ENCODE measurements at places on chromosomes 5 and 9.

GRCh38 chr9:131500939-131501541, 1.7 kb upstream of the POMT1 start:
- no peak for DNase-seq

- no peak for DNase-seq
Observed at GRCh38 chr9:3480353-3480655, 45.5 kb downstream of the RFX3 start.

DNA sequence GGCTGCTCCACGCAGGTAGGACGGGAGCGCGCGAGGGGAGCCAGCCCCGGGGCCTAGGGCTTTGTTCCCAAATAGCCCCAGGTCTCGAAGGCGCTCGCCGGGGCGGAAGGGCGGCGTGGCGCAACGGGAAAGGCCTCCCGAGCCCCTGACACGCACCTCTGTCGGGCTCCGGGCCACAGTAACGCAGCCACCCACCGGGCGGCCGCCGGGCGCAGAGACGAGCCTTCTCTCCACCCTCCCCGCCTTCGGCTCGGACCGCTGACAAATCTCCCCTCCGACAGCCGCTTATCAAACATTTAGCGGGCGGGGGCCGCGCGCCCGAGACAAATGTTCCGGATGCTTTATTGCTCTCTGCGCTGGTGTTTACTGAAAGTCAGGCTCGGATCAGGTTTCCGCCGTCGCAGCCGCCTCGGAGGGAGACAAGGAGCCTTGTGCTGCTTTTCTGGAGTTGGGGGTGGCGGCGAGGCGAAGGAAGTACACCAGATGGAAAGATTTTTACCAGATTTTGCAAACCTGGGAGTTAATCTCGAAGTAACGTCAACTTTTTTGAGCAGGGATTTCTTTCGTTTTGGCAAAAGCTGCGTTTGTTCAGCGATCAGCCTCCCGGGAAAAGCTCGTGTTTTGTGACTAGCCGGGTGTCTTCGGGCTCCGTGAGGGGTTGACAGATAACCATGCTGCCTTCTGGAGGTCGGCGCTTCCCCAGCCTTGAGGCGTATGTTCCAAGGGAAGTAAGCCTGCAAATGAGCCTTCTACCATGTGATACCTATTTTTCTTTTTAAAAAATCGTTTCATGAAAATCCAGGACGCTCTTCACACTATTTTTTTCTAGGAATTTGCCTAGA, 950 bp downstream of the RGMB start:
- DNase-seq: peak; percentile 17

GRCh38 chr5:58969253-58969652, 386.4 kb downstream of the RAB3C start:
- no peak for DNase-seq

- no peak for DNase-seq
Observed at GRCh38 chr5:83589786-83590185, 118.2 kb downstream of the VCAN start.

DNA sequence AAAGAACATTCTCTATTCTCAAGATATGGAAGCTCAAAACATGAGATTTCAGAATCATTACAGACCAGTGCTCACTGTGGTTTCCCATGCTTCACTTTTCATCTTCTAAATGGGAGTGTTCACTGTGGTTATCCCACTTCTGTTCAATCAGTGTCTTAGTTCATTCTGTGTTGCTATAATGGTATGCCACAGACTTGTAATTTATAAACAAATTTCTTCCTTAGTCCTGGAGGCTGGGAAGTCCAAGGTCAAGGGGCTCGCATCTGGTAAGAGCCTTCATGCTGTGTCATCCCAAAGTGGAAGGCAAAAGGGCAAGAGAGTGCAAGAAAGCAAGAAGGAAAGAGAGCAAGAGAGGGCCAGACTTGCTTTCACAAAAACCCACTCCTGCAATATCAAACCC, 146.3 kb downstream of the TTC39B start:
- no peak for DNase-seq

GRCh38 chr9:1738511-1739100, 276.5 kb upstream of the SMARCA2 start:
- DNase-seq: no peak

- no peak for DNase-seq
Observed at GRCh38 chr9:4048441-4048840, 251.4 kb downstream of the GLIS3 start.

GRCh38 chr5:111010783-111011182, 60.7 kb upstream of the TSLP start:
- no peak for DNase-seq

- no peak for DNase-seq
Observed at GRCh38 chr9:8241201-8241600, 441.6 kb upstream of the DMAC1 start.

GRCh38 chr5:123107343-123108244, 18.6 kb downstream of the PRDM6 start:
- DNase-seq: no peak

DNA sequence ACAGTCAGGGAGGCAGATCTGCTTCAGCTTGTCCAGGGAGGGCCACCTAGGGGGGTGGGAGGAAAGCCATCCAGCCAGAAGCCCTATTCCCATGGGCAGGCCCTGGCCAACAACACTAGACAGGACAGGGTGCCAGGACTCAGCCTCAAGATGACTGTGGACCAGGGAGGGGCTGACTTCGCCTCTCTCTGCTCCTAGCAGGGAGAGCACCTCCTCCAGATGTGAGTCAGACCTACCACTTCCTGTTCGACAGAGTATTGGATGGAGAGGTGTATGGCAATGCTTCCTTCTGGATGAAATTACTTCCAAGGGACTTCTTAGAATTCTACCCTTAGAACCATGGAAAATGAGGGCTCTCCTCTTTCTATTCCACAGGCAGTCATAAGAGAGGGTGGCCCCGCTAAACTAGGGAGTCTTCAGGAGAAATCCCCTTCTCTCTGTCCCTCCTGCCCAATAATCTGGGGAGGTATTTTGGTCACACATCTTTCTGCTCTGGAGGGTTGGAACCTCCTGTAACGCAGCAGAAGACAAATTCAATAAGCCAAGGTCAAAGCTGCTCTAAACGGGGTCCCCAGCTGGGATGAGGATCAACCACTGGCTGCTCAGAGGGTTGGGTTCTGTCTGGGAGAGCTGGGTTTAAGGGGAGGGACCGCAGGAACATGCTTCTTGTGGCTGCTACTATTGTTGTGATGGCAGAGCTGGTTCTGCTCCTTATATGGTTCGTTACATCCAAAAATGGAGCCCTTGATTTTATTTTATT, 23.2 kb upstream of the RCL1 start:
- no peak for DNase-seq

DNA sequence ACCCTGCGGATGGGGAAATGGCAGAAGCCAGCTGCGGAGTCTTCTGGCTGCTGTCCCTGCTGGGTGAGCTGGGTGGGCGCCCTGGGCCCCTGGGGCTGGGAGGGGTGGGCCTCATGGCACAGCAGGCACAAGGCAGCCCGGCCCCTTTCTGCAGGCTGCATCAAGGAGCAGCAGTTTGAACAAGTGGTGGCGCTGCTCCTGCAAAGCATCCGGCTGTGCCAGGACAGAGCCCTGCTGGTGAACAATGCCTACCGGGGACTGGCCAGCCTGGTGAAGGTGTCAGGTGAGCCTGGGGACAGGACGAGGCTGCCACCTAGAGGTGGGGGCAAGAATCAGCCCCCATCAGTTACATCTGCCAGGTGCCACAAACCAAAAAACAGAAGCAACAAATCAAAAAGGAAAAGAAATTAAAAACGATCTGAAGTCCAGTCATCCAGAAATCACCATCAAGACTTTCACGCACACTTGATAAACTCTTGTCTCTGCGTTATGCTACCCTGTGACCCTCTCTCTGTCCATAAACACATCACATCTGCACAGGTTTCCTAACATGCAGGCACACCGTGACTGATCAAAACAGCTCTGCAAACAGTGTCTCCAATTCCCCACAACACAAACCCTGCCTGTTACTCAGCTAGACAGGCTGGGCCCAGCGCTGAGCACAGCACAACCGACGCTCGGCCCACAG, 13.9 kb downstream of the REXO4 start:
- DNase-seq: no peak

DNA sequence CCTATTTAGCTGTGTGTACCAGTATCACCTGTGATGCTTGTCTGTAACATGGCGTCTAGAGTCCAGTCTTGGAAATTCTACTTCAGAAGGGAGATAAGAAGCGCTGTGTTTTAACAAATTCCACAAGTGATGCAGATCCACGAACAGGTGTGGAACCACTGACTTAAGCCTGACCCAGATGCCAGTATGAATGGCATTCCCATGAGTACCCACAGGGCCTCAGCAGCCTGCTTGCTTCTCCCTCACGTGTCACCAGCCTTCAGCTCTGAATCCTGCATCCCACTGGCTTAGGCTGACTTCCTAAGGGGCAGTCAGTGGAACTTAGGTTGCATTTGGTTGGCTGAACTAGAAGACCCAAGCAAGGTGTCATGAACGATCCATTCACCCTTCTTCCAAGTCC, 8.5 kb upstream of the DENND1A start:
- DNase-seq: no peak

DNA sequence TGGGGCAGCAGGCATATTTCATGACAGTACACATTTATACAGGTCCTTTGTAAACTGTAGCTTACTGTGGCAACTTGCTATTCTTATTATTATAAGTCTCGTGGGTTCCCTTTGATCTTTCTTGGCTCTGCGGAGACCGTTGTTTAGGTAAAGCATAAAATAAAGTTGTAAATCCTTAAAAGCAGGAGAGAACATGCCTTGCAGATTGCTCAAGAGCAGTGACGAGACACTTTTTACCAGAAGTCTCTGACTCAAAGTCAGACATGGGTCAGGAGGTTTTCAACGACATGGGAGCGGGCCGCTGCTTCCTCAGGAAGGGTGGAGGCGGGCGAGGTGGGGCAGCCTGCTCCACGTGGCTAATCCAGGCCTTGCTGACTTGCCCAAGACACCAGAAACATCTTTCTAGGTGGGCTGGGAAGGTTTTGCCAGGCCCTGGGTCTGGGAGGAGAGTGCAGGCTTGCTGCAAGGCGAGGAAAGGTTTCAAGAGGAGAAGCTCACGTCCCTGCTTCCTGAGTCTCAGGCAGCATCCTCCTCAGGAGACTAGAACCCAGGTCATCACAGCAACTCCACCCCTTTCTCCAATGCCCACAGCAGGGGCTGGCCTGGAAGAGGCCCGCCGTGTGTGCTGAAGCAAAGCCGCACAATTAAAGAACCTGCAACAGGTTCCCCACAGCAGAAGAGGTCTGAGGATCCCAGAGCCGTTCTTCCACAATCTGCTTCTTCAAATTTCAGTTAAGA, 6.5 kb downstream of the TBC1D2 start:
- no peak for DNase-seq

- DNase-seq: no peak
Observed at GRCh38 chr9:3285365-3286161, 240.2 kb downstream of the RFX3 start.

GRCh38 chr9:91312717-91313325, 48.9 kb downstream of the AUH start:
- DNase-seq: no peak

- DNase-seq: no peak
Observed at GRCh38 chr9:134159566-134160245, 4.7 kb downstream of the RNU6ATAC start.

- DNase-seq: no peak
Observed at GRCh38 chr5:145450286-145450885, 384.8 kb downstream of the PRELID2 start.

GRCh38 chr9:20512106-20512505, 110.2 kb downstream of the MLLT3 start:
- DNase-seq: no peak

DNA sequence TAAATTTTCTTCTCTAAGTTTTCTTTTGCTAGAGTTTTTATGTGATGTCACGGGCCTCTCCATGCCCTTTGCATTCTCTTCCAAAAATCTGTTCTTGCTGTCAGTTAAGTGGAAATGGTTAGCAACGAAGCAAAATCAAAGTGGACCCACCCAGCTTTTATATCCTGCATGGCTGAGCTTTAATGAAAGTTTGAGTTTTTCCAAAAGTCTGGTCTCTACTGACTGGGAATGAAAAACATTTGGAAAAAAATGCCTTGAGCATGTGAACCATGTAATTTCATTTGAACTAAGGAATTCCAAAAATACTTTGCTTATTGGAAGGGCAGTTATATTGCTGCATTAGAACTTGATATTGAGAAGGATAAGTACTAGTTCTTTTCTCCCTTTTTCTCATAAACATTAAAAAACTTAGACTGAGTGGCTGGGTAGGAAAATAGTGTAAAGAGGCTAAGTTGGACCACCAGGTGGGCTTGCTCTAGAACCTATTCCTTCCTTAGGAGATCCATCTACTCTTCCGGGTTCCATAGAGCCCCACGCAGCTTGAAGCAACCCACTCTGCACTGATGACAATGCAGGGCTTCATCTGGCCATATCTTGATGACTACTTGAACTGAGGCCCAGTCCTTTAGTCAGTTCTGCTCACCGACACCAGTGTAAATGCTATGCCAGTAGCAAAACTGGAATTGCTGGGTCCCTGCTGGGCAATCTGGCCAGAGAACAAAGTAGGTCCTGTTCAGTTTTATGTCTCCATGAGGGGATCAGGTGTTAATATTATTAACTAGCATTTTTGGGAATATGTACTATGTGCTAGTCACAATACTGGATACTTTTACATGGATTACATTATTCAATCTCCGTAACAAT, 17.4 kb upstream of the RIC1 start:
- no peak for DNase-seq

- no peak for DNase-seq
Observed at GRCh38 chr9:136297016-136297691, 6.7 kb downstream of the CCDC187 start.

GRCh38 chr9:22050924-22051323, 41.8 kb upstream of the CDKN2B start:
- no peak for DNase-seq

DNA sequence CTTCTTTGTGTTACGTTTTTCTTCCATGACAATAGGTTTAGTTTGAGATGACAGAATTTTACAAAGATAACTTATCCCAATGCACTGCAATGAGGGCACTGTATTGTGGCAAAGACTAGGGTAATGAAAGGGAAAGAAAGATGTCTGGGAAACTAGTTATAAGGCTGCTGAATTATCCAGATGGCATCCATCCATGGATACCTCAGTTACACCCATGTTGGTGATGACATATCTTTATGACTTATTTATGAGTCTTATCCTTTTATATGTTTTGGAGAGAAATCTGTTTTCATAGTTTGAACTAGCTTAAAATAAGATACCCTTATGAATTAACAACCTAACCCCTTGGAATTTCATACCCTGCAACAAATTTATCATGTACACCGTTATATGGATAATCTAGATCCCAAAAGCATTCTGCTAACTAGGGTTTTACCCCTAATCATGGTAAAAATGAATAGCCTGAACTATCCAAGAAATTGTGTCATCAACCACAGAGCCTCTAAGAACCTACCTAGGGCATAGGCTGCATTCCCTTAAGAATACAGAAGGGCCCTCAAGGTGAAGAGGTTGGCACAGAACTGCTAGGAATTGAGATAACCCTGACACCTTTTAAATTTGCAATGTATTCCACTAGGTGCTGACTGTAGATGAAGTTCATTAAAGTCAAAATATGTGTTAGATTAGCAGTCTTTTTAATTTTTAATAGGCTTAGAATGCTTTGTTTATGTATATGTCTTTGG, 49.5 kb upstream of the RORB start:
- no peak for DNase-seq

- DNase-seq: no peak
Observed at GRCh38 chr9:108994695-108995094, 18.6 kb downstream of the CTNNAL1 start.

All from GM12892 (cell line).